Stimulated activated CD4-positive, alpha-beta T cell treated with anti-CD3 and anti-CD28 coated beads, Interleukin-4, amount 100 ng/mL, for 4 hours (primary cell): ENCODE measurements at places on chromosomes 7 and 10.
A peak's percentile ranks its signal among the peaks of the same experiment; 100 is the strongest.

- DNase-seq = no peak
Observed at GRCh38 chr10:96646301-96646700, 59.5 kb upstream of the TM9SF3 start.

GRCh38 chr10:68074031-68074774 lies 880 bp downstream of the HERC4 start:
- DNase-seq = no peak

GRCh38 chr7:158705234-158705850 lies 738 bp upstream of the NCAPG2 start:
- no peak for DNase-seq

DNA sequence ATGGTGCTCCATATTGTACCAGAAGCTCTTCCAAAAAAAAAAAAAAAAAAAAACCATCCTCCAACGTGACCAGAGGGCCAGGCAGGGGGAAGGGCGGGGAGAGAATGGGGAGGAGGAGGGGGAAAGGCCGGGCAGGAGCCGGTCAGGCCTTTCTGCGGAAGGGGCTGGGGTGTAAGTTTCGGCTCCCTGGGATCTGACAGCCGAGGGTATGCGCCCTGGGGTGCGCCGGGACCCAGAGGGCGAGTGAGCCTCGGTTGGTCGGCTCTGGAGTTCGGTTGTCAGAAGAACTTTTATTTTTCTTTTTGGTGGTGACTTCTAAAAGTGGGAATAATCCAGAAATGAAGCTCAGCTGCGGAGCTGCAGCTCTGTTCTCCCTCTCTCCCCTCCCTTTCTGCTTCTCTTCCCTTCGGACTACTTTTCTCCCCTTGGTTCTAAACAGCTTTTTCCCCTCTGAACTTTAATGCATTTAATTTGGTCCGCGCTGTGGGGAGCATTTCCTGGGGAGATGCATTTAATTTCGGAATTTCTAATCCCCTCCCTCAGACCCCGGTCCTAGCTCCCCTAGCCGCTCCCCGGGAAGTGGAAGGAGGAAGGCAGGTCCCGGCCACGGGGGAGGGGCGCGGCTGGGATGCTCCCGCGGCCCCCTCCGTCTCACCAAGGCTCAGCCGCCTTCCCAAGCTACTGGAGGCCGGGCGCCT lies 3.9 kb upstream of the PAX2 start:
- no peak for DNase-seq

GRCh38 chr7:96349572-96349971 lies 27.7 kb upstream of the SLC25A13 start:
- no peak for DNase-seq

- no peak for DNase-seq
Observed at GRCh38 chr7:151064454-151064853, 5.1 kb downstream of the SLC4A2 start.

DNA sequence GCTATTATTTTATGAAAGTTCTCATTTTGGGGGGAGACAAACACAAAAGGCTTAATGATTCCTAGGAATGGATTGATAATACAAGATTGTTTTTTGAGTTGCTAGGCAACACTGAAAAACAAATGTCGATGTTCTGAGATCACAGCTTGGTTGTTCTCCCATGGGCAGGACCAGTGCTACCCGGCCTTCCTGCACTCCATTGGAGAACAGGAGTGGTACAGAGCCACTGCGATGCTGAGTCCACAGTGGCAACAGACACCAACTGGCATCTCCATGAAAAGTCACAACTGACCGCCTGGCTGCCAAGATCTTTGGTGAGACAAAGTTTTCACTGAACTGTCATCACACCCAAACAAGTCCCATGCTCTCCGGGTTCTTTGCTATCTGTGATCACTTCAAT lies 68.9 kb upstream of the NMT2 start:
- DNase-seq = no peak

DNA sequence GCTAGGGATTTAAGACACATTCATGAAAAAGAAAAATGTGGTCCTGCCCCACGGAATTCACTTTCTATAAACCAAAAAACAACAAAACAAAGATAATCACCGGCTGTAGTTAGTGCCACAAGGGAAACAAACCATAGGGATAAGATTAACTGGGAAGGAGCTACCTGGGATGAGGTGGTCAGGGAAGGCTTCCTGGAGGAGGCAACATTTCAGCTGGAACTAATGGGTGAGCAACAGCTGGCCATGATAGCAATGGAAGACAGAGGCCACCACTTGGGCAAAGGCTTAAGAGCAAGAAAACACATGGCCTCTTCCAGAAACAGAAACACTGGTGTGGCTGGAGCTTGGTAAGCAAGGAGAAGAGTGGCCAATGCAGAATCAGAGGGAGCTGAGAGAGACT lies 38.4 kb upstream of the ENO4 start:
- DNase-seq = no peak

GRCh38 chr10:32887481-32887880 lies 70.5 kb downstream of the ITGB1 start:
- DNase-seq = no peak

GRCh38 chr10:23338155-23338828 lies 6.3 kb downstream of the C10orf67 start:
- no peak for DNase-seq

DNA sequence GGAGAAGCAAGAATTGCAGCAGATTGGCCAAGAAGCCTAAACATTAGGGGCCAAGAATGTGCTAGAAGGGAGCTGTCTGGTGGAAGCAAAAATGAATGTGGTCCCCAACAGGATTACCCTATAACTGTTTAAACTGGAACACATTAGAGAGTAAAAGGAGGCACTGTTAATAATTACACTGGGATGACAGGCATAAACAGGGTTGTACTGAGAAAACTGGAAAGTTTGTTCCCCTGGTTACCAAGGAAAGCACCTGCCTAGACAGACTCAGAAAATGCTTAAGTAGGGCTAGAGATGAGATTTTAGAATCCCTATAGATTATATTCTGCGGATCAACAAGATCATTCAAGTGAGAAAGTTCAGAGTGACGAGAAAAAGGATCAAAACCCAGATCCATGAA lies 100.8 kb downstream of the CTTNBP2 start:
- DNase-seq = no peak

DNA sequence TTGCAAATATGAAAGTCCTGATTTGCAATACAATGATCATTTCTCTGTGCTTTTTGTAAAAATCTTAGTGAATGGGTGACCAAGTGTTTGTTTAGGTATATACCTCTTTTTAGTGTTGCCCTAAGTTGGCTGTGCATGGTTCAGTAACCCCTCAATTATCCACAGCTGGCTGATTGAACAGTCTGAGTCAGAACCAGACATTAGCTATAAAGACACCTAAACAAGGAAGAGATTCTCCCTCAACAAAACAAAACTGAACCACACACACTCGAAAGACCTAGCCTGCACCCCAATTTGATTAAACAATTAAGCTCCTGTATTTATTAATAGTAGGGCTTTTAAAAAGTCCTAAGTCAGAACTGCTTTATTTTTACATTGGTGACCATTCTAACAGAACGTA lies 2.8 kb downstream of the RSBN1L start:
- no peak for DNase-seq

DNA sequence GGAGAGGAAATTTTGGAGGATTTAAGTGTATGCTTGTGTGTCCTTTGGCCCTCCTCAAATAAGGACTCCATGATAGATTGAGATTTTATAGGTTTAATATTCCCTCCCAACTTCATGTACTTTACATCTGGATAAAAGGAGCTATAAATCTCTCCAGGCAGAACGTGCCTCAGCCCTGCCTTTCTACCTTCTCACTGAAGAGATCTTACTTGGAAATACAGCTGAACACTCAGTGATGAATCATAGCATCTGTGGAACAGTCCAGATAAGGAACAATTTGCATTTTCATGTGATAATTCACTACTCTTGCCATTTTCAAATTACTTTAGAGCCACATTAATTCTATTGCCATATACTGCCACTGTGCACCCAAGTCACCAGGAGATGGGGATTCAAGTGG lies 364.6 kb upstream of the PODXL start:
- DNase-seq = no peak

DNA sequence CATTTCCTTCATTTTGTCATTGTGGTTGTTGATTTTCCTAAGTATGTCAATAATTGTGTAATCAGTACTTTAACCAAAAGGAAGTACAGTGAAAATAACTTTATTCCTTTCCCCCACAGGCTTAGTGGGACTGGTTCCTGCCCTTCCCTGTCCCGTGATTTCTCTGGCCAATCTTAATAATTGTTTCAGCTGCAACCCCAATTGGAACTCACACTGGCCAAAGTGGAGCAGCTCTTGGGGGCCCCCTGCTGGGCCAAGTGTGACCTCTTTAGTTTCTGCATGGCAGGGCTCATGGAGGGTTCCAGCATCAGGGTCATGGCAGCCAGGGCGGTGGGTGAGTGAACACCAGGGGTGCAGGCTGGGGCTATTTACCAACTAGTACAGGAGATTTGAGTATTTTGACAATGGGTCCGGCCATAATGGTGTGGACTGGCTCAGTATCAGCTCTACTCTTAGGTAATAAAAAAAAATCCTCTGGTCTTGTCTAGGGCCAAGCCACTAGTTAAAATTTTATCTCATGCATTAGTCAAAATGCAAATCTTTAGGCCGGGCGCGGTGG lies 31.7 kb downstream of the CYCS start:
- DNase-seq = peak; percentile 55

GRCh38 chr7:82818171-82818570 lies 344.5 kb downstream of the PCLO start:
- no peak for DNase-seq

- DNase-seq = no peak
Observed at GRCh38 chr7:22670422-22670815, 56.6 kb upstream of the IL6 start.
